ENCODE measurements at places on chromosomes 7 and 10.
A peak's percentile ranks its signal among the peaks of the same experiment; 100 is the strongest.

- peak; percentile 80 for DNase-seq
Measured at GRCh38 chr10:71812016-71812912, 38.8 kb downstream of the PSAP start.

DNA sequence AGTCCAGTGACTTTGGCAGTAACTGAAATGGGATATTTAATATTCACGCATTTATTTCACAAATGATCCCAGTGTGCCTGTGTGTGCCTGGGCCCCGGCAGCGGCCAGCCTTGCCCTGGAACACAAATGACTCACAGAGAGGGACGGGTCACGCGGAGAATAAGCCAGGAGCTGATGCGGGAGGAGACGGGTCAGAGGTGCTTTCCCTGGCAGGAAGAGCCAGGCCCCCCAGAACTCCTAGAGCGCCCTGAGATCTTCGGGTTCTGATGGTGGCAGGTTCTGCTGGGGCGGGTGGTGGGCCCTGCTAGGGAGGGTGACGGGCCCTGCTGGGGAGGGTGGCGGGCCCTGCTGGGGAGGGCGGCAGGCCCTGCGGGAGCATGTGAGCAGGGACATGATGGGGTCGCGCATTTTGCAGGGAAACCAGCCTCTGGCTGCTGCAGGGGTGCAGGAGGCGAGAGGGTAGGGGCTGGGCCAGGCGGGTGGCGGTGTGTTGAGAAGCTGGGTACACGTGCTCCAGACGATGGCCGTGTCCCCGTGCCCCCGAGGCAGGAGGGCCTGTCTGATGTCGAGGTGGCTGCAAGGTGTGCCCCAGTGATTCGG is 84.2 kb upstream of the DIP2C start:
- no peak for DNase-seq

- peak; percentile 27 for DNase-seq
Measured at GRCh38 chr10:122142641-122143237, 128.4 kb upstream of the BTBD16 start.

DNA sequence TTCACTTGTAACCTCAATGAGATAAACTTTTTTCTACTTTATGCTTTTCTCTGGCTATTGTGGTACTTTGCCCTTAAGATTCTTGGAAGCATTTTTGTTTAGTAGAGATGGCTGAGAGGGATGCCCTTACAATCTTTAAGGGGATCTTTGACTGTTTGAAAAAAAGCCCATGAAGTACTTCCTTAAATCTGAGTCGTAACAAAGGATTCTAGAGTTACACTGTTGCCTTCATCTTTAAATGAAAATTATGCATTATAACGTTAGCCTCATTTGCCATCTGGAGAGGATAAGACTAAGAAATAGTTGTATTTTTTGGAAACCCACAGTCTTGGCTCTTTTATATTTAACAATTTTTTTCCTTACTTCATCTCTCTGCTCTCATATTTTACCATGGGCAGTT is 37.8 kb upstream of the FZD1 start:
- DNase-seq, result no peak

GRCh38 chr7:73487486-73487885 is 34.6 kb downstream of the BAZ1B start:
- no peak for DNase-seq

GRCh38 chr10:15901889-15902288 is 41.6 kb upstream of the MINDY3 start:
- no peak for DNase-seq

DNA sequence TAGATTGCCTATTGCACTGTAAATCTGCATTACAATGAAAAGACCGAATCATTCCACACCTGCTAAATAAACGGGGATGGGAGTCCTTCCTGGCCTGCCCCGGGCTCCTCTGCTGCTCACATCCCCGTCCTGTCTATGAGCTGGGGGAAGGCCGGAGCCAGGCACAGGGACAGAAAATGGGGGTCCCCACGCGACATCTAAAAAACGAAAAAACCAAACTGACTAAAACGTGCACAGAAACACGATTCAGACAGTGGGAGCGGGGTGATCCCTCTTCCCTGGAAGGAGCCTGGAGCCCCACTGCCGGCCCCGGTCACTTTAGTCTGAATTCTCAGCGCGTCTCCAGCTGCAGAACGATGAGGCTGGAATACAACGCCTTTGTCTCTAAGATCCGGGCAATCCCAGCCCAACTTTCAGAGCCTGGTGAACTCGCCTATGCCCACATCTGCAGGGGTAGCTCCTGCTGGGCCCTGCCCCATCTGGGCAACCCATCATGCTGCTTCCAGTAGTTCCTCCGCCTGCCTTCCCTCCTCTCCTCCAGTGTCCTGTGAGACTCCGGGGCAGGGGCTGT is 78.0 kb downstream of the ADARB2 start:
- DNase-seq, result no peak

- no peak for DNase-seq
Measured at GRCh38 chr10:132833421-132834111, 47.6 kb upstream of the NKX6-2 start.

DNA sequence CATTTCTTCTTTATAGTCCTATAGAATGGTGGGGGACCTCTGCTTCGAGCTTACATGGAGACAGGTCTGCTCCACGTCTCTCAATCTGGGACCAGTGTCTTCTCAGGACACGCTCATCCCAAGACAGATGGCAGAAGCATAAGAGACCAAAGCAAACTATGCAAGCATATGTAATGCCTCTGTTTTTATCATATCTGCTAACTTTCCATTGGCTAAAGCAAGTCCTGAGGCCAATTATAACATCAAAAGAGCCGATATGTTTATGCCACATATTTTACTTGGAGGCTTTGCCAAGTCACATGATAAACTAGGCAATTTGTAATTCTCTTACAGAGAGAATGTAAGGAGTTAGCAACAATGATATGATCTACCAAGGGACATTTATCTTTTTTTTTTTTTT is 102.6 kb upstream of the NRBF2 start:
- DNase-seq, result no peak

DNA sequence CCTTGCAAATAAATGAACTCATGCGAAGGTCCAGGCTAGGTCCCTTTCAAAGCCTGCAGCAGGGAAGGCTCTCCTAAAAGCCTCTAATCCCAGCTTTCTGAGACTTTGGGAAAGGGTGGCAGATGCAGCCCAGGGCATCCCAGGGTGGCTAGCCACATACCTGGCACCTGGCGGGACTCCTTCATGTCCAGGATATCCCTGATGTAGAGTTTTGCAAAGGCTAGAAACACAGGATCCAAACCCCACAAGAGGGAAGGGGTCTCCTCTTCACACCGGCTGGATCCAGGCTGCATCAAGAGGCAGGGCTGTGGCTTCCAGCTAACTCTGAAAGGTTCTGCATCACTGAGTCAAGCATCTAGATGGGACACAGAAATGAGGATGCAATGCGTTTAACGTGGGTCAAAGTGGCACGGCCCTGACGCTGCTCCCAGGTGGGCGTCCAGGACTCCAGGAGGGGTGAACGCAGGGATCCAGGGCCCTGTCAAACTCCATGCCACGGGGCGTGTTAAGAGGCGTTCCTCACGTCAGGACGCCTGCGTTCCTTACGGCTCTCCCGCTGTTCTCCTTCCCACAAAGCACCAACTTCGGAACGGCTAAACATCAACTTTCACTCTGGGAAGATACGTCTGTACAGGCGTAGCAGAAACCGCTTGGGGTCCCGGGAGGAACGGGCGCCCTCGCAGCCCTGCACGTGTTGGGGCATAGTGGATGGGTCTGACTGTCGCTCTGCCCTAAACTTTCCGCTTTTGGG is 507 bp downstream of the STN1 start:
- DNase-seq, result no peak

GRCh38 chr7:6172910-6173295 is 99.5 kb downstream of the CYTH3 start:
- DNase-seq, result no peak

- DNase-seq, result no peak
Measured at GRCh38 chr10:34845070-34845469, 30.0 kb upstream of the PARD3 start.

GRCh38 chr7:154304740-154305700 is 252.8 kb downstream of the DPP6 start:
- no peak for DNase-seq

GRCh38 chr7:75534727-75535307 is 42.7 kb downstream of the SPDYE5 start:
- DNase-seq, result peak; percentile 57

DNA sequence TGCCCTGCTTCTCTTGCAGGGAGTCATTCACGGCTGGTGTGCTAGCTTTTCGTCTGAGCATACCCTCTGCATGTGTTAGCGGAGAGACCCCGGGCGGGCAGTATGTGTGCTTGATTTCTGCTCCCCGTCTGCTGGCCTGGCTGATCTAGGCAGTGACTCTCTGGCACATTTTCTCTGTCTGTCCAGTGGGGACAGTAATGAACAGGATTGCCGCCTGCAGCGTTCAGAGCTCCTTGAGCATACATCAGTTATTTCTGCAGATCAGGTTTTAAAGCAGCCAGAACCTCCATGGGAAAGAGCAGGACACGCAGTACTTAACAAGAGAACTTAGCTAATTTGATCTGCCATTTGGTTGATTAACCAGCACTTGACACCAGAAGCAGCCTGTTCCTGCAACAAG is 242.5 kb downstream of the CELF2 start:
- DNase-seq, result no peak

GRCh38 chr7:148433521-148434180 is 156.9 kb upstream of the C7orf33 start:
- DNase-seq, result no peak

GRCh38 chr7:90210475-90210874 is 1.1 kb upstream of the STEAP2 start:
- DNase-seq, result no peak

DNA sequence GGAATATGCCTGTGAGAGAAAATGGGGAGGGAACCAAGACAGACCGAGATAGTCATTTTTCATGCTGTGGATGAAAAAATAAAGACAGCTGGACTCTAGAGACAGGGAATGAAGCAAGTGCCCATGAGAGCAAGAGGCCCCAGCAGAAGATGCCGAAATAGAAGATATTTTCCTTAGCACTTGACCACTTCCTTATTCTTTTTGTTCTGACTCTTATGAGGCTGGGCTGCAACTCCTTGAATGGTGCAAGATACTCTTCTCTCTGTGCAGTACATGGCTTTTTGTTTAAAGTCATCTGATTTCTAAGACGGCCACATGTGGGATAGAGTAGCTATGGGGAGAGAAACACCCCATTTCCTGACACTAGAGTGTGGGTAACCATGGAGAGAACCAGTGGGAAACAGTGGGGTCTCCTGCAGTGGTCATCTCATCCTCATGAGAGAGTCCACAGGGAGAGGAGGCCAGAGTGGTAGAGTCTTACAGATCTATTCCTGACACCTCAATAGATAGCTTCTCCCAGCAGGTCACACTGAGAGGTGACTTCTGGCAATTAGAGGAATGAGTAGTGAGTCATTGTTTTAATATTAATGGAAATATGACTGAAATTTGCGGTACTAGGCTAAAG is 18.0 kb upstream of the VCL start:
- DNase-seq, result no peak

GRCh38 chr7:127751490-127752448 is 99.8 kb downstream of the SND1 start:
- no peak for DNase-seq

GRCh38 chr10:116879817-116880216 is 30.5 kb downstream of the ENO4 start:
- DNase-seq, result no peak

DNA sequence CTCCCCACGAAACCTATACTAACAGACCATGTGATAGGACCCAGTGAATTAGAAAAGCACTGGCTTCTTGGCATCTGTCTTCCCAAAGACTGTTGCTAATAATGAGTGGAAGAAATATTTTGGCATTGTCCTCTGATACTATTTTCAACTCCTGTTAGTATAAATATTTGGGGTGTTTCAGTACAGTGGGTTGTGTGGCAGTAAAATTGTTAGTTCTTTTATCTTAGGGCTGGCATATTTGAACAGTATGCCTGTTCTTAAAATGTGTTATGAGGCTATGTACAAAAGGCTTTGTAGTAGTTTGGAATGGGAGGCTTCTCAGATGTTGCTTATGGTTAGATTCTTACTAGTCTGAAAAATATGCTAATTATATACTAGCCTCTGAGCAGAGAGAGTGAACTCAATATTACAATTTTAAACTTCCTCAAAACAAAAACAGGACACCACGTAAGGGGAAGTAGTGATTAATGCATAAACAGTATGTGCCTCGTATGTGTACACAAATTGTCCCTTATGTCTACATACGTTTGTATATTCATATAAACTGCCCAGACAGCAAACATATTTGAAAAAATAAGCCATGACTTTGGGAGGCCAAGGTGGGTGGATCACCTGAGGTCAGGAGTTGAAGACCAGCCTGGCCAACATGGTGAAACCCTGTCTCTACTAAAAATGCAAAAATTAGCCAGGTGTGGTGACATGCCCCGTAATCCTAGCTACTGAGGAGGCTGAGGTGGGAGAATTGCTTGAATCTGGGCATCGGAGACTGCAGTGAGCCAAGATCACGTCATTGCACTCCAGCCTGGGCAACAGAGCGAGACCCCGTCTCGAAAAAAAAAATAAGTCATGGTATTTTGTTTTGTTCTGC is 115.4 kb downstream of the ARID5B start:
- DNase-seq, result no peak

DNA sequence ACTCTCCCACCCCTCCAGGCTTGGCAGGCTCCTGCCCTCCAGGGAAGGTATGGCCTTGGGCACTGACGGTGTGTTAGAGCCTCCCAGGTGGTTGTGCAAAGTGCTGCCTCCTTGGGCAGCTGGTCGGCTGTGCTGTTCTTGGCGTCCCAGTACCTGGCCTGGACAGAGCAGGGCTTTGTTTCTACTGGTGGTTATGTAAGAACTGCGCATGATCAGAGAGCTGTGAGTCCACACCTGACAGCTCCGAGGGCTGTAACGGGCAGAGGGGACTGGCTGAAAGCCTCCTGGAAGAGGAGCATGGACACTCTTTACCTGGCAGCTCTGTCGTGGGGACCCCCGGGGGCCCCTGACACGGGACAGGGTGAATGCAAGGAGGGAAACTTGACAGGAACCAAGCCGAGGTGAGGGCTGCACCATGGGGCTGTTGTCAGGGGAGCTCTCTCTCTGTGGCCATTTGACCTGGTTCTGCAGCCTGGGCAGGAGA is 3.1 kb upstream of the SFRP5 start:
- no peak for DNase-seq

- DNase-seq, result no peak
Measured at GRCh38 chr7:23062452-23062851, 43.1 kb upstream of the KLHL7 start.

DNA sequence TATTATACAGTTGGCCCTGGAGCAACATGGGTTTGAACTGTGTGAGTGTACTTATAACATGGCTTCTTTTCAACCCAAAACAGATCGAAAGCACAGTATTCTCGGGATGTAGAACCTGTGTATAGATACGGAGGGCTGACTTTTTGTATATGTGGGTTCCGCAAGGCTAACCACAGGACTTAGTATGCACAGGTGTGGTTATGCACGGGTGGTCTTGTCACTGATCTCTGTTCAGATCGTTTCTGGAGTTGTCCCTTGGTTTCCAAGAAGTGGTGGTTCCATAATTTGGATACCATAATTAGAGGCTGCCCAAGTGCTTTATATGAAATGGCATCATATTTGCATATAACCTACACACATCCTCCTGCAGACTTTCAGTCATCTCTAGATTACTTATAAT is 10.9 kb upstream of the BHLHA15 start:
- no peak for DNase-seq

- no peak for DNase-seq
Measured at GRCh38 chr10:66350622-66351399, 575.0 kb upstream of the LRRTM3 start.

- DNase-seq, result peak; percentile 16
Measured at GRCh38 chr7:107201795-107202450, 33.1 kb downstream of the HBP1 start.
